Occipital lobe (tissue), 3 donors: ENCODE measurements at places on chromosomes 16 and 17. TPM values are rescaled to one million over a fixed set of nuclear protein-coding genes. Genes with fewer than 3 reads are reported as not detected.

Gene EPOP
- total RNA-seq = 1.6 TPM

Gene CARD14
- 0.31 TPM for total RNA-seq

Gene KRT39
- not detected for total RNA-seq

Gene LGALS9B
- total RNA-seq = not detected

Gene ABCC12
- total RNA-seq = 1.2 TPM

Gene CDT1
- 1.6 TPM for total RNA-seq

Gene TP53TG3B
- not detected for total RNA-seq

Gene TTLL6
- total RNA-seq = 0.16 TPM

Gene SPAG7
- 21.1 TPM for total RNA-seq

Gene OR1A1
- total RNA-seq = not detected

Gene CHMP1A
- total RNA-seq = 66.4 TPM

Gene BCAR1
- 15.4 TPM for total RNA-seq

Gene ADAD2
- total RNA-seq = not detected

Gene KRTAP4-1
- total RNA-seq = not detected

Gene C16orf89
- total RNA-seq = 5.0 TPM

GRCh38 chr17:8469964-8470363, 34.3 kb downstream of the NDEL1 start:
- no peak for DNase-seq

GRCh38 chr16:86763819-86764218, 185.5 kb downstream of the FOXL1 start:
- DNase-seq = no peak

GRCh38 chr16:48182979-48183537, 27.3 kb upstream of the ABCC12 start:
- DNase-seq = no peak

DNA sequence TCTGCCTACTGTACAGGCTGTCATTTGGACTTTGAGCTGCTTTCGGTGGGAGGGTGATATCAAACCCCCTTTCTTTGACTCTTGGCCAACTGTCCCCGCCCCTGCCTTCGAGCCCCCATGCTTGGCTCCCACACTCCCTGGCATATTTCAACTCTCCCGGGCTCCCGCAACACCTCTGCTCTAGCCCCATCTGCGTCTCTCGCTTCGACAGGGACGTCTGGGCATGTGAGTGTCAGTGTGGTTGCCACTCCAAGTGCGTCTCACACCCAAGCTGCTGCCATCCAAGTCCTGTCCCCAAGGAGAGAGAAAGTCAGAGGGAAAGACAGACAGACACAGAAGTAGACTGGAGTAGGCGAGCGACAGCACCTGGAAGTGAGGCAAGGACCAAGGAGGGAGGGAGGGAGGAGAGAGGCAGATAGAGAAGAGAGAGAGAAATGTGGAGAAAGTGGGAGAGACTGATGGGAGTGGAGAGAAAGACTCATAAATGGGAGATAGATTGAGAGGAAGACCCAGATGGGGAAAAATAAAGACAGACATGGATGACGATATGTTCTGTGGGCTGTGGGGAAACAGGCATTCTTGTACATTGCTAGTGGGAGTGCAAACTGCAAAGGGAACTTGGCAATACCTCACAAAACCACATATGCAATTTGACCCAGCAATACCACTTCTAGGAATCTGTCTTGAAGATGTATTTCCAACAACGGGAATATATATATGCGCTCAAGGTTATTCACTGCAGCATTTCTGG, 11.8 kb downstream of the STARD3 start:
- DNase-seq = no peak

DNA sequence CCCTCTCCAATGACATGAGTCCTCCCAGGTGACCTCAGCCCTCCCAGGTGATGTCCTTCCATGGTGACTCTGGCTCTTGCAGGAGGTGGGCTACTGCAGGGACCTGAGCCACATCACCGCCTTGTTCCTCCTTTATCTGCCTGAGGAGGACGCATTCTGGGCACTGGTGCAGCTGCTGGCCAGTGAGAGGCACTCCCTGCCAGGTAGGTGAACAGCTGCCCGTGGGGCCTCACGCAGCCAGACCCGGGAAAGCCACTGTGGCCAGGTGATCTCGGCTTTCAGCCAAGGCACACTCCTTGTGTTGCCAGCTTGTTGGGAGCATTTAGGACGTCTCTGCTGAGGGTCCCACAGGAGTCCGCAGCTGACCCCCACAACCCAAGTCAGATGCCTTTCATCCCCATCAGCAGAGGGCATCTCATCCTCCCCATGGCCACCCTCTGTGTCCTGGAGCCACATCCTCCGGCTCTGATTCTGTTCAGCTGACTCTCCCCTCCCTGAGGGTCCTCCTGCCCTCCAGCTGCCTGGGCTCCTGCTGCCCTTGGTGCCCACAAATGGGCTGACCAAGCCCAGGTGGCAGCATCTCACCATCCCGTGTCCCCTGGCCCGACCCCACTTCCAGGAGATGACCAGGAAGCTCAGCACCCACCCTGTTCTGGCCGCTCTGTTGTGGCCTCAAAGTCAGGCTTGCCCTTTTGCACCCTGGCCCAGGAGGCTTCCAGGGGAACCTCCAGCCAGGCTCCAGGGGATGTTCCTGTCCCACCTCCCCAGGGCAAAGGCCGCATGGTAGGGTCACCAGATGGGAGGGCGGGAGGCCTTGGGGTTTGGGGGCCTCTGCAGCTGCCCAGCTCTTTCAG, 20.1 kb downstream of the USP6 start:
- no peak for DNase-seq

- no peak for DNase-seq
Measured at GRCh38 chr16:85767531-85767930, 16.6 kb upstream of the C16orf74 start.

GRCh38 chr16:8905168-8905762, 23.1 kb downstream of the LITAFD start:
- DNase-seq = no peak

DNA sequence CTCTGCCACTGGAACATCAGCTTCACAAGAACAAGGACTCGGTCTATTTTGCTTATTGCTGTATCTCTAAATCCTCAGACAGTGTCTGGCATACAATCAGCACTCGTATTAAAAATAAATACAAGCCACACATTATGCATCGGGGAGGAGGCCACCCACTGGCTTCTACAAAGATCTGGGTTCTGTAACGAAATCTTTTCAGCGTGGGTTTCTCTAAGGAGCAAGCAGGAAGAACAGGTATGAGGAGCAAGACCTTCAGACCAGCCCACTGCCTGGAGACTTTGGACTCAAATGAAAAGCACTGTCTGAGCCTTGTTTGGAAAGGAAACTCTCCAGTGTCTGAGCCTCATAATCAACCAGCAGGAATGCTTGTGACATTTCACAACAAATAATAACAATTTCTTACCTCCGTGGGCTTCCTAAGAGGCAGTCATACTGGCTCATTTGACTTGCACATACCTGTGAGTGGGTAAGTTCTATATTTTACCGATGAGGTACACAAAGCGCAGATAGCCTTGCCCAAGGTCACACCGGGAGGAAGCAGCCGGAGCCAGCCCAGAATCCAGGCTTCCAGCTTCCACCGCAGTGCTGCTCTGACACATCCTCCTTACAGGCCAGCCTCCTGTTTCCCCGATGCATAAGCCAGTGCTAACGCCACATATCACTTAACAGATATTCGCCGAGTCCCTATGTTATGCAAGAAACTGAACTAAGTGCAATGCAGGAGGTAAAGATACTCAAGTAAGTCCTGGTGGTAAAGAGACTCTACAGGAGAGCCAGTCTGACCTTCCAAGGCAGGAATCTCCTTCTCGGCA, 118.6 kb upstream of the TNRC6C start:
- DNase-seq = no peak

DNA sequence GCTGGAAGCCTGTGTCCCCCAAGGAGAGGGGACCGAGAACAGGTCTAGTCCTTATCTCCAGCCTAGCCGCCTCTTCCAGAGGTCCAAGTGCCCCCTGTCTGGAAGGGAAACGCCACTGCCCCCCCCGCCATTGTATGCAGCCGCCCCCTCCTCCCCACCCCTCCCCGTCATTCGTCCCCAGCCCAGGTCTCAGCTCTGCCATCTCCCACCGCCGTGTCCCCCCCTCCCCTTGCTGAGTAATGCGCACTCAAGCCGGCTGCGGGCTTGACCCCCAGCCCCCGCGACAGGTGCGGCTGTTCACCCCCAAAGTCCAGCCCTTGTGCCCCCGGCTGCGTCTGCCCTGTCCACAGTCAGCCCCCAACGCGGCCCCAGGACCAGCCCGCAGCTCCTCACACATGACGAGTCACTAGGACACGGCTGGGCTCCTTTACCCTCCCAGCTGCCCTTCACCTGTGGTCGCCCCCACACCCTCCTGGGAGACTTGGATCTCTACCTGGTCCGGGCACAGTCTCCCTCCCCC, 622 bp downstream of the GPRC5B start:
- DNase-seq = no peak

DNA sequence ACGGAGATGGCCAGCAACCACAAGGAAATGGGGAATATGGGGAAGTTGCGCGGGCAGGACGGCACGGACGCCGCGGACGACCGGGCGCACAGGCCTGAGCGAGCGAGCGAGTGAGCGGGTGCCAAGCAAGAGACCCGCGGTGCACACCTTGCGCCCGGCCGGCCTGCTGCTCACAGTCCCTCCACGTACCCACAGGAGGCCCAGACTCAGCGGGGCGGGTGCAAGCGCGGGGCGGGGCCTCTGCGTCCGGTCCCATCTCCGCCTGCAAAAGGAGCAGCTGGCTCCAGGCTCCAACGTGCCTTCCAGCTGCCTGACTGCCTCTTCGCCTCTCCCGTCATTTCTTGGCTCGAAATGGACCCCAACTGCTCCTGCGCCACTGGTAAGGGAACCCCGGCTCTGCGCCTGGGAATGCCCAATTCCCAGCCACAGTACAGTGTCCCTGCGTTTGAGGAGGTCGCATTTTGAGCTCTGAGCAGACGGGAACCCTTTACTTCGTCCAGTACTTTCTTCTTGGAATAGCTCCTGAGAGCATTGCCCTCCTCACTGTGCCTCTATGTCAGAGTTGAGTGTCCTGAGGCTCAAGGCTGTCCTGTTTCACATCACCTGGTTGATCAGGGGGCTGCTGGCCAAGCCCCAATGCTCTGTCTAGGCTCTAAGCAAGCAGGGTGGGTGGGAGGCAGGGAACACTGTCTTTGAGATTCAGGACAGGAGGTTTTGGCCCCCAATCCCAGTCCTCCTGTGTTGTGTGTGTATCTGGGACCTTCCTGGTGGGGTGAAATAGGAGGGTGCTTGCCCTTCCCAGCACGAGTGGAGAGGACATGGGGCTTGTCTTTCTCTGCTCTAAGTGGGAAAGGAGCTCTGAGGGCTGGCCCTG, 8.1 kb upstream of the MT1E start:
- no peak for DNase-seq

- DNase-seq = peak; percentile 74
Measured at GRCh38 chr17:39199820-39200069, 338 bp upstream of the RPL19 start.

- peak; percentile 30 for DNase-seq
Measured at GRCh38 chr17:27609611-27610303, 21.2 kb upstream of the LGALS9 start.

GRCh38 chr17:62618647-62619416, 8.6 kb upstream of the MRC2 start:
- DNase-seq = no peak

- no peak for DNase-seq
Measured at GRCh38 chr16:86034421-86034919, 135.5 kb downstream of the IRF8 start.

DNA sequence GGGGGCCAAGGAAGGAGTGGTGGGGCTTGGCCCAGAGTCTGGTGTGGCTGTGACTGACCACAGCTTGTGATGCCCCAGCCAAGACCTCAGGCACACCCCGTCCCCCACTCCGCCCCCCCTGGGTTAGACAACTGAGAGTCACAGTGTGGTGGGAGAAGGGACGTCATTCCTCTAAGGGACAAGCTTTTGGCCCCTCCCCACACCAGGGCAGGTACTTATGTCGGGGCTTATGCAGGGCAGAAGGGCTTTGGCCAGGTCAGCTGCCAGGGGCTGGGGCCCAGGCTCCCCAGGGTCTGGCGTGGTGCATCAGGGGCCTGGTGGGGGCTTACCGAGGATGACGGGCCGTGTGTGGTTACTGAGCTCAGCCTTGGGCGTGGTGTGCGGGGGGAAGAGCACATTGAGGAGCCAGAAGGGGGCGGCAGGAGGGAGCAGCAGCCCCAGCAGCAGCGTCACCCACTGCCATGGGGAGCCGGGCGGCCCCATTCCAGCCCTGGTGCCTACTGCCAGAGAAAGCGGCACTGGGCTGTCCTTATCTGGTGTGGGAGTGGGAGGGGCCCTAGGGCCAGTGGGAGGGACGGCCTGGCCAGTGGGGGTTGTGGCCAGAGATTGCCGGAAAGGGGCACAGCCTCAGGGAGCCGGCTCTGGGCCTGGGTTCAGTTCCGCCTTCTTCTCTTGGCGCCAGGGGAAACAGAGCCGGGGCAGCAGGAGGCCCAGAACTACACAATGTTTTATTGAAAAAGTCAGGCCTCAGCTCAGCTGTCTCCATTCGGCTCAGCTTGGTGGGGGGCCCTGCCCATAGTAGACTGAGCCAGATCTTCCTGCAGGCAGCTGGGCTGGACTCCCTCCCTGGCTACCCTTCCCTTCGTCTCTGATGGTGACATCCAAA, at the start of gene LCAT:
Gene LCAT, minus strand, starts transcription at position 502 of the 886 bp plus-strand sequence. Its CDS starts 19 bp downstream, at position 483.
- DNase-seq = peak; percentile 75

- no peak for DNase-seq
Measured at GRCh38 chr17:12195418-12195817, 174.7 kb downstream of the MAP2K4 start.

DNA sequence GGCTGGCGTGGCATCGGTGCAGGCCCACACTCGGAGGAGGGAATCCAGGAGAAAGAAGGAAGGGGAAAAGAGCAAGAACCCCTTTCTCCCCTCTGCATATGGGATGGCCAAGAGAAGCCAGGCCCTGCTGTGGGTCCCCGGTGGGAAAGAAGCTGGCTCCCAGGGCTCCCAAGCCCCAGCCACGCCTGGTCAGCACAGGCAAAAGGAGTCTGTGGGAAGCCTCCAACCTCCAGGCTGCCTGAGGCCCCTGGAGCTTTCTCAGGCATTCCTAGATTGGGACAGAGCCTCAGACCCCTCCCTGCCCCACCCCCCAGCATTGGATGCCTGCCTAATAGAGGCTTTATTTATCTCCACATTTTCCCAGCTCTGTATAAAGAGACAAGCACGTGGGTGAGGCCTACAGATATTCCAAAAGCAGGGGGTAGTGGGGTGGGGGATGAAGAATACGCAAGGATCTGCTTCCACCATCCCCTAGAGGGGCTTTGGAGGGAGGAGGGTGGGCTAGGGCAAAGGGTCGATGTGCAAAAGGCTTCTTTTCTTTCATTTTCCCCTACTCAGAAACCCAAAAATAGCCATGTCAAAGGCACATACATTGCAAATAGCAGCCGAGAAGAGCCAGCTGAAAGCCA, 56.4 kb downstream of the MPRIP start:
- no peak for DNase-seq

GRCh38 chr16:1791256-1791942, 2.1 kb downstream of the IGFALS start:
- DNase-seq = no peak

DNA sequence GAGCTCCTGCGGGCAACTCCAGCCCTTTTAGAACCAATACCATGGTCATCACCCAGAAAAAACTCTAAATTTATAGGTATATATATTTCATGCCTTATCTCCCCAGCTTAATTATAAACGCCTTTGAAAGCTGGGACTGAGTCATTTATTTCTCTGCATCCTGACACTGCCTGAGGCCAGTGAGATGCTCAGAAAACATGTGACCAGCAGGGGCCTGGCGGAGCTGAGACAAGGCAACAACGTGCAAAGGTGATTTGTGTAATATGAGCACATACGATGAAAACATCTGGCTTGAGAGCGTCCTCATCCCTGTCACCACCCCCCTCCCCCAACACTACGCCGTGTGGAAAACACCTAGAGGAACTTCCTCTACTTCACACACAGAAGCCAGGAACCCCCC, 22.7 kb downstream of the NXN start:
- DNase-seq = no peak
